Tibial artery (tissue), 4 donors: ENCODE measurements at places on chromosomes 1 and 21.

GRCh38 chr1:211133836-211134669 is at the start of gene KCNH1:
Gene KCNH1 (minus strand): TSS chr1:211134148. CDS start chr1:211133945, 203 bp downstream.
- H3K4me1 ChIP-seq = peaks cover 13% of the 10 kb centered on the region
- peak within 1 kb of the TSS; percentile 54 for H3K4me3 ChIP-seq
- H3K27ac ChIP-seq = no peak within 1 kb of the TSS
- no peaks in the 10 kb centered on the region for H3K27me3 ChIP-seq
- DNase-seq = peak; percentile 74
- H3K36me3 ChIP-seq = no peaks in the 10 kb centered on the region

DNA sequence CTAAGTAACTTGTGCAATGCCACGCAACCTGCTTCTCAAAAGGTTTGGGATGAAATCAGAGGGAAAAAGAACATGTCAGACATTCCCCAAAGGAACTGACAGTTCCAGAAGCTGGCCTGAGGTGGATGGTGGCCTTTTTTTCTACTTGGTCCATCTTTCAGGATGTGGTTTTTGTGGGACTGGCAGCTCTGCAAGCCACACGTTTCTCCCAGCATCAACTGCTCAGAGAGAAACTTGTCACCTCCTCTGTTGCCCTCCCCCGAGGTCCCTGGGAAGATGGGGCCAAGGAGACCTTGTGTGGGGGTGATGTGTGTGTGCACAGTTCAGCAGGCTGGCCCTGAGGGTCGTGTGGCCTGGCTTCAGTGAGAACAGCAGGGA is 2.5 kb upstream of the DHRS3 start:
- no peaks in the 10 kb centered on the region for H3K36me3 ChIP-seq
- H3K4me3 ChIP-seq = peak overlapping the region; percentile 85
- H3K4me1 ChIP-seq = peaks cover 10% of the 10 kb centered on the region
- H3K27ac ChIP-seq = peak overlapping the region; percentile 99
- no peaks in the 10 kb centered on the region for H3K27me3 ChIP-seq

GRCh38 chr1:46413596-46413985 is 19.5 kb downstream of the FAAH start:
- H3K27me3 ChIP-seq = no peaks in the 10 kb centered on the region
- no peaks in the 10 kb centered on the region for H3K4me1 ChIP-seq
- DNase-seq = no peak
- no peak overlapping the region for H3K4me3 ChIP-seq
- H3K27ac ChIP-seq = no peak overlapping the region

DNA sequence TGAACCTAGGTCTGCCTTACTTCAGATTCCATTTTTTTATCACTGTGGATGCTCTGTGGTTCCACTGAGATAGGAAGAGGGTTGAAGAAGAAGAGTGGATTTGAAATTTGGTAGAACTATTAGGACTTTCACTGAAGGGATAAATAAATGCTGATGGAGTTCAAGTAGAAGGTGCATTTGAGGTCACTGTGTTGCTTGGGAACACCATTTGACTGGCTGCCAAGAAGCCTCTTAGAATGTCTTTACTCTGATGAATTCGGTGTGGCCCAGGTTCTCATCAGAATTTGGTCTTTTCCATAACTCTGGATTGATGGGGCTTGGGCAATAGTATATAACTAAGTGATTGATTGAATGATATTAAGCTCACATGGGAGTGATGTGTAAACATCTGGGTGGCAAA is 11.9 kb downstream of the XPR1 start:
- no peak overlapping the region for H3K4me3 ChIP-seq
- no peaks in the 10 kb centered on the region for H3K27me3 ChIP-seq
- H3K4me1 ChIP-seq = peaks cover 16% of the 10 kb centered on the region
- no peaks in the 10 kb centered on the region for H3K36me3 ChIP-seq

GRCh38 chr21:41926807-41927171 is 27.0 kb downstream of the C2CD2 start:
- peaks cover 62% of the 10 kb centered on the region for H3K4me1 ChIP-seq
- no peak for DNase-seq
- no peaks in the 10 kb centered on the region for H3K27me3 ChIP-seq
- H3K36me3 ChIP-seq = no peaks in the 10 kb centered on the region

GRCh38 chr1:155070158-155070621 is 6.7 kb downstream of the EFNA4 start:
- H3K27ac ChIP-seq = peak overlapping the region; percentile 56
- H3K4me3 ChIP-seq = peak overlapping the region; percentile 46
- H3K36me3 ChIP-seq = no peaks in the 10 kb centered on the region
- H3K27me3 ChIP-seq = no peaks in the 10 kb centered on the region
- no peaks in the 10 kb centered on the region for H3K4me1 ChIP-seq

DNA sequence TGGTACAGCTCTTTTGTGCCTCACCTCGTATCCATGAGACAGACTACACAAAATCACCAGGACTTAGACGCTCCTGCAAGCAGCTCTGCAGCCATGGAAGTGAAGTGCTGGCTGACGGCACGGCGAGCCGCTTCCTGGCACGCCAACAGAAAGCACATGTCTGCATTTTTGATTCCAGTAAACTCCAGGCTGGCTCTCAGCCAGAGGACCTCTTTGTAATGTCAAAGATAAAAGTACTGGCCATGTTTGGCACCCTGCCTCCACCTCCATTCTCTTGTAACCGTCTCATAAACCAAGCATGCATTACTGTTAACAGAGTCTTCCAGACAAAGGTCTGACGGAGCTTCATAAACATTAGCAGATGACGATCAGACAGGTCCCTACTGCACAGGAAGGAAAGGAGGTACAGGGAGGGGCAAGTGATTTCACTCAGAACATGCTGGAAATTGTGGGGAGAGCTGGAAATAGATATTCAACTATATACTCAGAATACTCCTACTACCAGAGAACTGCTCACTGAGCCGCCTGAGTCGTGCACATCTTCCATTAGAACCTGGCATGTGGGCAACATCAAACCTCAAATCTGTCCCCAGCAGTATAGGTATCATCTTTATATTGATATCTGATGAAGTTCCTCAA is 632.0 kb downstream of the SMYD3 start:
- no peak overlapping the region for H3K27ac ChIP-seq
- no peaks in the 10 kb centered on the region for H3K36me3 ChIP-seq
- H3K4me1 ChIP-seq = no peaks in the 10 kb centered on the region
- DNase-seq = peak; percentile 45
- no peak overlapping the region for H3K4me3 ChIP-seq

DNA sequence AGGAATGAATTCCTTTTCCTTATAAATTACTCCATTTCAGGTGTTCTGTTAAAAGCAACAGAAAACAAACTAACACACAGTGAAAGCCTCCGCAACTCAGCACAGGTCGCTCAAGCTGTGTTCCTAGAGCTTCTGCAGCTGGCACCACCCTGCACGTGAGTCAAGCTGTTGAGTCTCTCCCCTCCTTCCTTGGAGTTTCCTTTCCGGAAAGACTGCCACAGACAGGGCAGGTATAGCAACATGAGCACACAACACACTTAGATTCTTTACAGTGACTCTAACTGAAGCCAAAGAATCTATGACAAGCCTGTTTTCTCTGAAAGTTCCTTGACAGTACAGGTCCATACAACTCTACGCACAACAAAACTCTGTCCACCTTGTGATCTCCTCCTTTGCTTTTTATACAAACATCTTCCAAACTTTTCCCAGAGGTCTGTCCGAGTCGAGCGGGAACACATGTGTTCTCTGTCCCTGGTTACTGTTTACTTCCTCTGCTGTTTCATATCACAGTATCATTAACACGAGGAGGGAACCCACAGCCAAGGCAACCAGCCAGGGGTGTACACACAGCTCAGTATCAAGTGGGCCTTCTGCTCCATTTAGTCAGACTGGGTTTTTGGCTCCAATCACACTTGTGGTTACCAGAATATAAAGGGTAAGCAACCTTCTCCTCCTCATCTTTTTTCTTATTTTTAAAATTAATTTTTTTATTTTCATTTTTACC is 38.7 kb upstream of the DESI2 start:
- H3K4me1 ChIP-seq = no peaks in the 10 kb centered on the region
- no peaks in the 10 kb centered on the region for H3K36me3 ChIP-seq
- no peak overlapping the region for H3K27ac ChIP-seq
- H3K4me3 ChIP-seq = no peak overlapping the region
- no peaks in the 10 kb centered on the region for H3K27me3 ChIP-seq

- DNase-seq = no peak
- H3K27me3 ChIP-seq = no peaks in the 10 kb centered on the region
- H3K4me3 ChIP-seq = no peak overlapping the region
Measured at GRCh38 chr1:217876896-217877295, 245.8 kb downstream of the SPATA17 start.

- no peak overlapping the region for H3K4me3 ChIP-seq
- H3K36me3 ChIP-seq = no peaks in the 10 kb centered on the region
- no peak overlapping the region for H3K27ac ChIP-seq
- H3K4me1 ChIP-seq = no peaks in the 10 kb centered on the region
Measured at GRCh38 chr21:43874085-43874805, 9.2 kb downstream of the AGPAT3 start.

DNA sequence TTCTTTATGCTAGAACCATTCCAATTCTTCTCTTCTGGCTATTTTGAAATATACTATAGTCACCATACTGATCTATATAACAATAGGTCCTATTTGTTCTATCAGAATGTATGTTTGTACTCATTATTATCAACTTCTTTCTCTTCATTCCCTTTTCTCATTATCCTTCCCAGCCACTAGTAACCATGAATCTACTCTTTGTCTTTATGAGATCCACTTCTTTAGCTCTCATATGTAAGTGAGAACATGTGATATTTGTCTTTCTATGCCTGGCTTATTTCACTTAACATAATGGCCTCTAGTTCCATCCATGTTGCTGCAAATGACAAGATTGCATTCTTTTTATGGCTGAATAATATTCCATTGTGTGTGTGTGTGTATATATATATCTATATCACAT is 31.7 kb upstream of the RC3H1 start:
- H3K27ac ChIP-seq = no peak overlapping the region
- H3K27me3 ChIP-seq = no peaks in the 10 kb centered on the region
- H3K36me3 ChIP-seq = no peaks in the 10 kb centered on the region
- no peak overlapping the region for H3K4me3 ChIP-seq
- no peaks in the 10 kb centered on the region for H3K4me1 ChIP-seq
- no peak for DNase-seq

DNA sequence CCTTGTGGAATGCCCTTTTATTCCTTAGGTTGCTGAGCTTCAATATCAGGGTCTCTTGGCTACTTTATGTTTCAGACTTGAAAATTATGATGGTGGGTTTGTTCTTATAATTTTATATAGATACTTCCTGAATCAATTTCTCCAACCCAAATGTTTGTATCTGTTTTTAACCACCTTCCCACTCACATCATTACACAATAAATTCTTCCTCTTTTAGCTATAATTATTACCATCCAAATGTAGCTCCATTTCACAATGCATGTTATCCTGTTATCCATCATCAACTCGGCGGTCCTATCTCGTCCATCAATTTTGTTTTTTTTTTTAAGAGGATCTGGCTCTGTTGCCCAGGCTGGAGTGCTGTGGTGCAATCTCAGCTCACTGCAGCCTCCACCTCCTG is 357.6 kb upstream of the ZP4 start:
- DNase-seq = no peak
- H3K4me1 ChIP-seq = no peaks in the 10 kb centered on the region
- no peaks in the 10 kb centered on the region for H3K36me3 ChIP-seq
- H3K4me3 ChIP-seq = no peak overlapping the region
- no peak overlapping the region for H3K27ac ChIP-seq

DNA sequence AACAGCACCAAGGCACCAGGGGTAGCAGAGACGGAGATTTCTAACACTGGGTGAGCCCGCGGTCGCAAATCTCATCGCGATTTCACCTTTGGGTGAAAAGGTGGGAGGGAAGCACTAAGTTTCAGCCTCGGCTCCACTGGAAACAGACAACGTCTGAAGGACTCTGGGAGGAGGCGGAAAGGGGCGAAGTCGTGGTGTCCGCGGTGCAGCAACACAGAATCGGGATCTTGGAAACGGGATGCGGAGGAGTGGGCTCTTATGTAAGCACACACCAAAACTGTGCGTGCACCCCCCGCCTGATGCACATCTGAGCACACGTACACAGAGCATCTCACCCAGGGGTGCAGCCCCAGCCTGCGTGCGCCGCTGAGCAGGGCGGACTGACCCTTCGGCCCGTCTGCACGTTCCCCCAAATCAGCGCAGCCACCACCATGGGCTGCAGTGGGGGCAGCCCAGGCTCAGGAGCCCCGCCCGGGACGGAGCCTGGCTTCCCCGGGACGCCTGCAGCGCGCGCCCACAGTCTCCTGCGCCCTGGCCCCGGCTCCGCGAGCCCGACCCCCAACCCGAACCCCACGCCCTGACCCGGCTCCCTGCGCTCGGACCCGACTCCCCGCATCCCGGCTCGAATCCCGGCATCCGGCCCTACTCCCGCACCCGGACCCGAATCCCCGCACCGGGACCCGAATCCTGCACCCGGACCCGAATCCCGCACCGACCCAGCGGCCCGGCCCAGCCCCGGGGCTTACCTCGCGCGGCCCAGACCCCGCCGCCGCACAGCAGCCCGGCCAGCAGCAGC is 670 bp downstream of the CLSTN1 start:
- H3K36me3 ChIP-seq = no peaks in the 10 kb centered on the region
- no peak for DNase-seq
- peak overlapping the region; percentile 87 for H3K27ac ChIP-seq
- H3K4me1 ChIP-seq = peaks cover 33% of the 10 kb centered on the region
- no peaks in the 10 kb centered on the region for H3K27me3 ChIP-seq

- H3K36me3 ChIP-seq = no peaks in the 10 kb centered on the region
- no peak overlapping the region for H3K27ac ChIP-seq
- no peak overlapping the region for H3K4me3 ChIP-seq
Measured at GRCh38 chr1:223500560-223501425, 107.6 kb downstream of the CCDC185 start.

DNA sequence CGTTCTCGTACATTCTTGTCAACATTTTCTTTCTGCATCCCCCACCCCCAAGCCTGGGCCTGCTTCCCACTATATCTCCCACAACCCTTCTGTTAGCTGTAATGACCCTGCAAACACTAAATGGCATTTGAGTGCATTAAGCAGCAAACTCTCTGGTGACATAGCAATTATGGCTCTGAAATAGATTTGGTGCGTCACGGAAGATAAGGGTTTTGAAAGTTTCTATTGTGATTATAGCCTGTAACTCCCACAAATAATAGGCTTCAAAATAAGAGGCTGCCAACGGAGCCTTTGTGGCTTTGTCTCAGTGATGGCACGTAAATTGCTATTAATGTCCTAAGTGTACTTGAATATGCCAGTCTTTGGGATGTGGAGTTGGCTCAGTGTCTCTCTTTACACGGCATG is 277.6 kb downstream of the PBX1 start:
- no peak overlapping the region for H3K27ac ChIP-seq
- no peaks in the 10 kb centered on the region for H3K27me3 ChIP-seq
- H3K4me3 ChIP-seq = no peak overlapping the region
- no peaks in the 10 kb centered on the region for H3K36me3 ChIP-seq
- DNase-seq = no peak

- H3K4me3 ChIP-seq = no peak overlapping the region
- no peak for DNase-seq
- no peaks in the 10 kb centered on the region for H3K27me3 ChIP-seq
Measured at GRCh38 chr1:227131193-227131592, 187.1 kb downstream of the CDC42BPA start.

DNA sequence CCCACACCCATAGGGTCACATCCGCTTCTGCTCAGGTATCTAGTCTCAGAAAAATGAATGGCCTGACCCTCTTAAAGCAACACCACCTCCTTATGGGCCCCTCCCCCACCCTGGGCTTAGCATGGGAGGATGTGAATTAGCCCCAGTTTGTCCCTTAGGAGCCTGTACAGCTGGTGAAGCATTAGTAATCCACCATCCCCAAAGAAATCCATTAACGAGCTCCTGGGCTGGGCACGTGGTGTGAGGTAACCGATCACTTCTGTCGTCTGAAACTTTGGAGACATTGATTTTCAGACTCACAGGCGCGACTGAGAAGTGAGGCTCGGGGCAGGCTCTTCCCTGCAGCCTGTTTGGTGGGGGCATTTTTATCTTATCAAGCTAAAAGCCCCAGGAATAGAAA is 10.5 kb downstream of the RASSF5 start:
- H3K4me1 ChIP-seq = peaks cover 14% of the 10 kb centered on the region
- no peak overlapping the region for H3K4me3 ChIP-seq
- H3K36me3 ChIP-seq = no peaks in the 10 kb centered on the region
- no peak overlapping the region for H3K27ac ChIP-seq
- no peaks in the 10 kb centered on the region for H3K27me3 ChIP-seq
- no peak for DNase-seq
